ENCODE measurements at places on chromosomes 1 and 21. TPM values are rescaled to one million over a fixed set of nuclear protein-coding genes. Genes with fewer than 3 reads are reported as not detected.

DNA sequence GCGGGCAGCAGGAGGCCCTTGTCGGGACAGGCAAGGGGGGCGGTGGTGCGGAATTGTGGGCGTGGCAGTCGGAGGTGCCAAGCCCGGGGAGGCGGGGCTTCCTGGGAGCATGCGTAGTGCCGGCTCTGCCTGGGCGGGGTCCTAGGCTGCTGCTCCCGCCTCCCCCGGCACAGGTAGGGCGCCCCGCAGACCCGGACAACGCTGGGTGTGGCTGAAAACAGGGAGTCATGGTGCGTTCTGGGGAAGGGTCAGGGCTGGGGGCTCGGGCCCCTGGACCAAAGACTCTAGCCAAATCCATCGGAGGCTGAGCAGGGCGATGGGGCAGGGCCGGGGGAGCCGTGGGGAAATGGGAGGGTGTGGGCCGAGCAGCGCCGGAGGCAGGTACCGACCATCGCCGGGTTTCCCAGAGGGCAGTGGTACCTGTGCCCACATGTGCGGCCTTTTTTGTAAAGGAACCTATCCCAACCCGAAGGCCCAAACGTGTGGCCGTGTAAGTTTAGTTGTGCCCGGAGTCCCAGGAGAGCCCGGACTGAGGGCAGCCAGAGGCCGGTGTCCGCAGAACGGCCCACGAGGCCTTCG is 231.9 kb downstream of the SDCCAG8 start:
- H3K36me3 ChIP-seq = no peaks in the 10 kb centered on the region
- H3K4me1 ChIP-seq = peaks cover 70% of the 10 kb centered on the region
- peak; percentile 80 for DNase-seq
- H3K27me3 ChIP-seq = no peaks in the 10 kb centered on the region
- H3K4me3 ChIP-seq = peak overlapping the region; percentile 34

- peaks cover 6% of the 10 kb centered on the region for H3K4me1 ChIP-seq
- no peaks in the 10 kb centered on the region for H3K36me3 ChIP-seq
- peak; percentile 67 for DNase-seq
- no peak overlapping the region for H3K27ac ChIP-seq
- peaks cover 46% of the 10 kb centered on the region for H3K27me3 ChIP-seq
These were observed 8.3 kb downstream of the VSIG8 start for GRCh38 chr1:159854116-159854692.

GRCh38 chr1:233490488-233490887 is 123.4 kb upstream of the KCNK1 start:
- H3K4me3 ChIP-seq = no peak overlapping the region
- H3K4me1 ChIP-seq = peaks cover 23% of the 10 kb centered on the region
- no peak overlapping the region for H3K27ac ChIP-seq
- peaks cover 23% of the 10 kb centered on the region for H3K36me3 ChIP-seq
- DNase-seq = no peak

PLA2G2C gene
- total RNA-seq = not detected

NUAK2 gene
- 8.7 TPM for total RNA-seq

DNA sequence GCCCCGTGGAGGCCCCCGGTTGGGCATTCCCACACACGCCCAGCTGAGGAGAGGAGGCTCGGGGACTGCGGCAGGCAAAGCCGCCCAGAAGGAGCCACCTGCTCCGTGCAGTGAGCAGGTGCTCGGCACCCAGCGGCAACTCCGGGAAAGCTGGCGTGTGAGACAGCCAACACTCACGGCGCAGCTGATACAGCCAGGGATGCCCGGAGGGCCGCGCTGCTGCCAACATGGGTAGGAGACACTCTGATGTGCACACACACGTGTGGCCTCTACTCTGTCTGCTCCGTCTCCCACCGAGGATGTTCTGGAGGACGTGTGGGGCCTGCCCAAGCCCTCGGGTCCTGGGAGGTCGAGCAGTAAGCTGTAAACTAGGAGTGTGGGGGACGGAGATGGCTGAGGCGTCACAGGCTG is 12.9 kb downstream of the MORN1 start:
- H3K27me3 ChIP-seq = no peaks in the 10 kb centered on the region
- no peak overlapping the region for H3K27ac ChIP-seq
- H3K36me3 ChIP-seq = no peaks in the 10 kb centered on the region
- H3K4me1 ChIP-seq = no peaks in the 10 kb centered on the region

HCRTR1 gene
- 0.13 TPM for total RNA-seq

SPATA45 gene
- total RNA-seq = 0.73 TPM

DNA sequence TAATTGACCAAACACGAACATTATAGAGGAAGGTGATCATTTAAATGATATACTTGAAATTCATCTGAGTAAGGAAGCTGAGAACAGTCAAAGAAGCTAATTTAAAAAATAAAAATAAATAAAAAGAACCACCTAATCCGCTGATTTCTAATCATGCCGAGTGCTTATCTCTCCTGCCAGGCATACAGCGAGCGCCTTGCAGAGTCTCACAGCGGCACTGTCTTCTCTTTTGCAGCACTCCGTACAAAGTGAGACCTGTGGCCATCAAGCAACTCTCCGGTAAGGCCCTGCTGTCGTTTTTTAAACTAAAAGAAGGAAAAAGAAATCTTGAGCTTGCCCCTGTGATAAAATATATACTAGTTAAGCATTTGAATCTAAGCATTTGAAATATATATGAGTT is 45.3 kb downstream of the PDE9A start:
- no peak overlapping the region for H3K27ac ChIP-seq
- no peaks in the 10 kb centered on the region for H3K27me3 ChIP-seq
- no peak for DNase-seq
- peaks cover 10% of the 10 kb centered on the region for H3K4me1 ChIP-seq

DNA sequence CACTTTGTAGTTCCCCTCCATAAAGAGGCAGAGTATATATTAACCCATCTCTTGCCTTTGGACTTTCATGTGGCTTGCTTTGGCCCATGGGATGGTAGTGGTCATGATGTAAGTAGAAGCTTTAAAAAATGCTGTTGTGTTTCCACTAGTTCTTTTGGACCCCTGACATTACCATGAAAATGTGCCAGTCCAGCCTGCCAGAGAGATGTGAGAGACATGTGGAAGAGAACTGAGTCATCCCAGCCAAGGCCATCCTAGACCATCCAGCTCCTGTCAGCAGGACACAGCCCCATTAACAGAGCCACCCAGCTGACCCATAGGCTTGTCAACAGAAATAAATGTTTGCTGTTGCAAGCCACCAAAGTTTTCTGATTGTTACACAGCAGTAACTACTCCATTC is 3.9 kb upstream of the CD101 start:
- H3K27me3 ChIP-seq = no peaks in the 10 kb centered on the region
- peaks cover 10% of the 10 kb centered on the region for H3K36me3 ChIP-seq
- H3K4me3 ChIP-seq = no peak overlapping the region
- DNase-seq = no peak

GRCh38 chr1:230866171-230867070 is 1.9 kb downstream of the C1orf198 start:
- peak overlapping the region; percentile 84 for H3K4me3 ChIP-seq
- peaks cover 41% of the 10 kb centered on the region for H3K4me1 ChIP-seq
- no peak for DNase-seq
- 0 out of 2 replicates have a peak, but pooled peaks cover 3% of the 10 kb centered on the region for H3K36me3 ChIP-seq

DNA sequence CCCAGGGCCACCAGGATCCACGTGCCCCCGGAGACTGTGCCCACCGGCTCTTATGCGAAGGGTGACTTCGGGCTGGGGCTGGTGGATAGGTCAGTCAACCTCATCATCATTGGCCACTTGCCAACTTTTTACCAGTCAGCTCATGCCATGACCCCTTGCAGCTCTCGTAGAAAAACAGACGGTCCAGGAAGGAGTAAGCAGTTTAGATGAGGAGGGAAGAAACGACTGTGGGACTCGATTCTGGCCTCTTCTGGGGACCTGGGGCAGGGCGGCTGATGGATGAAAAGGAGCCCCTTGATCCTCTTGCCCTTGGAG is 41.0 kb downstream of the UBASH3A start:
- no peaks in the 10 kb centered on the region for H3K36me3 ChIP-seq
- no peaks in the 10 kb centered on the region for H3K27me3 ChIP-seq
- H3K4me1 ChIP-seq = peaks cover under 1% of the 10 kb centered on the region
- H3K27ac ChIP-seq = no peak overlapping the region

DNA sequence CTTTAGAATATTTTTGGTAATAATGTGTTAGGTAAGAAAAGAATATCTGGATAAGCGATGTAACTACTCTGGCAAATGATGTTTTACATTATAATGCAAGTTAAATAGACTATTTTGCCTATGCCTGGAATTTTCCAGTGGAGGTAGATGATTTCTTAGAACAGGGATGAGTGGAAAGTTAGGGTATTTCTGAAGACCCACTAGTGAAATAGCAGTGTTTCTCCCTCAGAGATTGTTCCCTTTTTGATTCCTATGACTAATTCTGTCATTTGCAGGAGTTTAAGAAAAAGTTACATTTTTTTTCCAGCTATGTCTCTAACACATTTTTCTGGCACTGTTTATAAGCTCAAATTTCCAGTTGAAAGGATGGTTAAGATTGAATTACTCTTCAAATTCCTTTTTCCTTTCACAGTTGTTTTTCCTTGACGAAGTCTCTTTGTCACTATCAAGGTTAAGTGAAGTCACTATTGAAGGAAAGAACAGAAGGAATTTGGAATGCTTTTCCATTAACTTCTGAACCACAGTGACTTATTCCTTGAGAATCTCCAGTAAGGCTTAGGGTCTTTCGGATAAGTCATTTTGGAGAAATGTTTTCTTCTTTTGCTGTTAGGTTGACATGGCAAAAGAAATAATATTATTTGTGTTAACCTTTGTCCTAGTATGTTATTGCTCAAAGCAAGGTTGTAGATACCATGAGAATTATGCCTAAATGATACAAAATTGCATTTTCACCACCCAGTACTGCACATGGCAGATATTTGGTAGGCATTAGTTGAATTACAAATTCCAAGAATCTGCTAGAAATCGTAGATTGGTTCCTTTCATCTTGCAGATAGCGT is 42.9 kb upstream of the ZNF326 start:
- DNase-seq = no peak
- H3K27ac ChIP-seq = peak overlapping the region; percentile 9
- H3K27me3 ChIP-seq = no peaks in the 10 kb centered on the region

OR10T2 gene
- not detected for total RNA-seq

- no peaks in the 10 kb centered on the region for H3K27me3 ChIP-seq
- H3K4me3 ChIP-seq = no peak overlapping the region
- H3K36me3 ChIP-seq = peaks cover 9% of the 10 kb centered on the region
- no peak for DNase-seq
These were observed 15.1 kb upstream of the GOLT1A start for GRCh38 chr1:204228896-204229295.

- H3K36me3 ChIP-seq = no peaks in the 10 kb centered on the region
- H3K4me3 ChIP-seq = no peak overlapping the region
- no peaks in the 10 kb centered on the region for H3K27me3 ChIP-seq
- DNase-seq = peak; percentile 46
- peak overlapping the region; percentile 4 for H3K27ac ChIP-seq
These were observed 77.9 kb downstream of the ADARB1 start for GRCh38 chr21:45152265-45152746.

DNA sequence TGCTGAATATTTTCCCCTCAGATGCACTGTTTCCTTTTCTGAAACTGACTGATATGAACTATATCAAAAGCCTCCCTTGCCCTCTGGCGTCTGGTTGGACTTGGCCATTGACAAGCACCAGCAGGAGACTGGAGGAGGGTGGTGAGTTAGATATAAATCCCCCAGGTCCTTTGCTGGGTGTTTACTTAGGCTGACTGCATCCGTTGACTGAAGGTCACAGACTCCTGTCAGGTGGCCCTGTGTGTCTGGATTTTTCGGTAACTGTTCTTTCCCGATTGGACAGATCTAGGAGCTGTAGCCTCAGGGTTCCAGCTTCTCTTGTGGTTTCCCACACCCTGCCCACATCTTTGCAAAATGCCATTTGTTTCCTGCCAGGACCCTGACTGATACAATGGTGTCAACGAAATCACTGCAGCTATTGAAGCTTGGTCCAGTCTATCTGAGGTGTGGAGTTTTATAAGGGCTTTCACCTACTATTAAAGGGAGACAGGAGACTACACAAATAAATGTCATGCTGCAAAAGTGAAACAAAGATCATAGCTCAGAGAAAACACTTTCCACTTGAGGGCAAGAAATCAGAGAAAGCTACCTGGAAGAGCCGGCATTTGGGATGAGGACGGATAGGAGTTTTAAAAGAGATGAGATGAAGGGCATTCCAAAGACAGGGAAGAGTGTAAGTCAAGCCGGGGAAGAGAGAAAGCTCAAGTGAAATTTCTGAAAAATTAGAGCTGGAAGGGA is 1.5 kb upstream of the MAGI3 start:
- H3K27me3 ChIP-seq = peaks cover 13% of the 10 kb centered on the region
- H3K36me3 ChIP-seq = peaks cover 6% of the 10 kb centered on the region
- peaks cover 18% of the 10 kb centered on the region for H3K4me1 ChIP-seq
- H3K4me3 ChIP-seq = peak overlapping the region; percentile 84
- no peak for DNase-seq

- peak; percentile 32 for DNase-seq
- H3K36me3 ChIP-seq = no peaks in the 10 kb centered on the region
- no peaks in the 10 kb centered on the region for H3K27me3 ChIP-seq
- H3K4me3 ChIP-seq = no peak overlapping the region
These were observed 72.2 kb downstream of the CD46 start for GRCh38 chr1:207823880-207824566.

ORC1 gene
- 33.6 TPM for total RNA-seq

- no peaks in the 10 kb centered on the region for H3K27me3 ChIP-seq
- no peaks in the 10 kb centered on the region for H3K4me1 ChIP-seq
- DNase-seq = no peak
- H3K4me3 ChIP-seq = no peak overlapping the region
- no peak overlapping the region for H3K27ac ChIP-seq
These were observed 116.8 kb upstream of the TMPRSS2 start for GRCh38 chr21:41624674-41625310.

GRCh38 chr1:58251430-58252073 is 295.0 kb downstream of the OMA1 start:
- H3K4me3 ChIP-seq = no peak overlapping the region
- peaks cover 33% of the 10 kb centered on the region for H3K4me1 ChIP-seq
- peaks cover 37% of the 10 kb centered on the region for H3K27me3 ChIP-seq
- peak; percentile 73 for DNase-seq

DNA sequence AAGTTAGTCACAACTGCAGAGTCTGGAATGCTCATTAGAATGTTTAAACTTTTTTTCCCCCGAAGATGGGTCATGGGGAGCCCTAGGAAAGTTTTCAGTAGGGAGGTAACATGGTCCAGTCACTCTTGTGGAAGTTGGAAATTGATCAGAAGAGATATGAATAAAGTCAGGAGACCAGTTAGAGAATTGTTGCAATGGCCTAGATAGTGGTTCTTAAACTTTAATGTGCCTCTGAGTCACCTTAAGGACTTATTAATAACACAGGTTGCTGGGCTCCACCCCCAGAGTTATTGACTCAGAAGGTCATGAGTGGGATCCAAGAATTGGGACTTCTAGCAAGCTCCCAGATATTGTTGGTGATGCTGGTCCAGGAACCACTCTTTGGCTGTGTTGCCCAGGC is 3.2 kb upstream of the TFAP2E start:
- peaks cover 60% of the 10 kb centered on the region for H3K27me3 ChIP-seq
- no peak overlapping the region for H3K27ac ChIP-seq
- no peak for DNase-seq
- H3K4me3 ChIP-seq = no peak overlapping the region
- peaks cover 15% of the 10 kb centered on the region for H3K4me1 ChIP-seq

DNA sequence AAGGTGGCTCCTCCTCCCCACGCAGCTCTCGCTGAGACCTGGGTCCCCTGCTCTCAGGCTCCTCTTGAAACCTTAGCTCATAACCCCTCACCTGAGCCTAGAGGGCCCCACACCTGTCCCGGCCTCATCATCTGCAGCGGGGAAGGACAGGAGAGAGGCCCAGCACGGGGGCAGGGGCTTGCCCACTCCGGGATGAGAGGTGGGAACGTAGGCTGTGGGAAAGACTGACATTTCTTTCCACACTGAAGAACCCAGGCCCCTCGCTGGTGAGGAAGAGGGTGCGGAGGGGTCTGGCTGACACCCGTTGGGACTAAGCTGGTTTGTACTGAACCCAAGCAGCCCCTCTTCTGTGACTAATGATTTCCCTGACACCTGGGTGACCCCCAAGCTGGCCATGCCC is 14.0 kb upstream of the NES start:
- peak overlapping the region; percentile 98 for H3K27ac ChIP-seq
- peaks cover 7% of the 10 kb centered on the region for H3K27me3 ChIP-seq
- H3K4me3 ChIP-seq = peak overlapping the region; percentile 74
- peaks cover 59% of the 10 kb centered on the region for H3K4me1 ChIP-seq
- no peaks in the 10 kb centered on the region for H3K36me3 ChIP-seq
- no peak for DNase-seq
